HS-27A (cell line): ENCODE measurements at places on chromosomes 16 and 17.
A peak's percentile ranks its signal among the peaks of the same experiment; 100 is the strongest.

DNA sequence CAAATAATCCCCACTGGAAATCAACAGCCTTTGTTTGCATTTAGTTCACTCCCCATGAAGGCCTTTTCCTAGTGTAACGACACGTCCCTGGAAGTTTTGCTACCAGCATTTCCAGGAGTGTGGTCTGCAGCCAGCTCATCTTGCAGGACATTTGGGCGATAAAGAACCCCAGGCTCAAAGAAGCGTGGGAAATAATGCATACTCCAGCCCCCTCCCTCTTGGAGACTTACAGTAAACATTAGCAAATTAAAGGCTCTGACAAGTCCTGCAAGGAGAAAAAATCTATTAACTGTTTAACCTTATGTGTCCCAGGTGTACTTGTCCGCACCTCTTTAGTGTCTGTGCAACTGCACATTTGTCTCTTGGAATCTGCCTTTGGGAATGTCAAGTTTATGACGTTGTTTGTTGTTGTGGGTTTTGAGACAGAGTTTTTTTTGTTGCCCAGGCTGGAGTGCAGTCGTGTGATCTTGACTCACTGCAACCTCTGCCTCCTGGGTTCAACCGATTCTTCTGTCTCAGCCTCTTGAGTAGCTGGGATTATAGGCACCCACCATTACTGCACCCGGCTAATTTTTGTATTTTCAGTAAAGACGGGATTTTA, 131.1 kb downstream of the ABCC1 start:
- no peak for DNase-seq

GRCh38 chr17:48296453-48296852, 133.6 kb downstream of the SKAP1 start:
- DNase-seq: no peak

DNA sequence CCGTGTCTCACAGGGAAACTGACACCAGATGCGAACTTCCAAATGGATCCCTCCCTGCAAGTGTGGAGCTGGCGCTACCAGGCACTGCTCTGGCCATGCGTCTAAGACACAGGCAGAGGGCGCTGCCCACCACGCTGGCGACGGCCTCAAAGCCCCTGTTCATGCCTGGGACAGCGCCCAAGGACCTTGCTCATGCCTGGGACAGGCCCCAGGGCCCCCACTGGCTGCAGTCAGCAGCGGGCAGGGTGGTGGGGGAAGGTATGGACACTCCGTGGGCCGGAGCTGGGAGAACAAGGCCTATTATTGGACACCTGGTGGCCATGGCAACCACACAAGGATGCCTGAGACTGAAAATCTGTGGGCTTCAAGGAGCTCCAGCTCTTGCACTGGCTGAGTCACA, 8.8 kb downstream of the ZG16B start:
- DNase-seq: peak; percentile 43

GRCh38 chr17:74217888-74218287, 4.5 kb downstream of the TTYH2 start:
- DNase-seq: no peak

DNA sequence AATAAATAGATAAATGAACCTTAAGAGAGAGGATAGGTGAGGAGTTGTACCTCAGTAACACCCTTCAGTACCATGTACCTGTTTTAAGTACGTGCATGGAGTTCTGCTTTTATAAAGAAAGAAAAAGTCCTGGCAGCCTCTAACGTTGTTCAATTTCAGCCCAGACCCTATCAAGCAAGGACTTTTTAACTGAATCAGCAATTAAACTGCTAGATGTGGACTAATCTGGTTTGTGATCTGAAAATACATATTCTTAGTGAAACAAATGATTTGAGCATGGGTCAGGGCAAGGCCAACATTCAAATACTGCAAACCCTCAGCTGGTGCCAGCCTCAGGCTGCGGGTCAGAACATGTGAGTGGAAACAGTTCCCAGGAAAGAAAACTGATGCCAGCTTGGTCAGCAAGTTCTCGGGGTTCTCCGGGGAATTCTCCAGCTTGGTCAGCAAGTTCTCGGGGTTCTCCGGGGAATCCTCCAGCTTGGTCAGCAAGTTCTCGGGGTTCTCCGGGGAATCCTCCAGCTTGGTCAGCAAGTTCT, 84.5 kb downstream of the MRM3 start:
- DNase-seq: no peak

DNA sequence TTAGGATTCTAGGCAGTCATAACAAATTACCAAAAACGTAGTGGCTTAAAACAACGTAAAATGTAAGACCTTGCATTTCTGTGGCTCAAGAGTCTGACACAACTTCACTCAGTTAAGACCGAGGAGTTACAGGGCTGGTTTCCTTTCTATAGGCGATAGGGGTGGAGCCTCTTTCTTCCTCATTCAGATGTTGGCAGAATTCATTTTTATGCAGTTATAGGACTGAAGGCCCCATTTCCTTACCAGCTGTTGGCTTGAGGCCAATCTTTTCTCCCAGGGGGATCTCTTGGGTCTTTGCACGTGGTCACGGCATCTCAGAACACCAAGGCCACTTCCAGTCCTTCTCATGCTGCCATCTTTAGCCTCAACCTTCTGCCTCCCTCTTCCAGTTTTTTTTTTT, 145.2 kb downstream of the KCNJ2 start:
- no peak for DNase-seq

DNA sequence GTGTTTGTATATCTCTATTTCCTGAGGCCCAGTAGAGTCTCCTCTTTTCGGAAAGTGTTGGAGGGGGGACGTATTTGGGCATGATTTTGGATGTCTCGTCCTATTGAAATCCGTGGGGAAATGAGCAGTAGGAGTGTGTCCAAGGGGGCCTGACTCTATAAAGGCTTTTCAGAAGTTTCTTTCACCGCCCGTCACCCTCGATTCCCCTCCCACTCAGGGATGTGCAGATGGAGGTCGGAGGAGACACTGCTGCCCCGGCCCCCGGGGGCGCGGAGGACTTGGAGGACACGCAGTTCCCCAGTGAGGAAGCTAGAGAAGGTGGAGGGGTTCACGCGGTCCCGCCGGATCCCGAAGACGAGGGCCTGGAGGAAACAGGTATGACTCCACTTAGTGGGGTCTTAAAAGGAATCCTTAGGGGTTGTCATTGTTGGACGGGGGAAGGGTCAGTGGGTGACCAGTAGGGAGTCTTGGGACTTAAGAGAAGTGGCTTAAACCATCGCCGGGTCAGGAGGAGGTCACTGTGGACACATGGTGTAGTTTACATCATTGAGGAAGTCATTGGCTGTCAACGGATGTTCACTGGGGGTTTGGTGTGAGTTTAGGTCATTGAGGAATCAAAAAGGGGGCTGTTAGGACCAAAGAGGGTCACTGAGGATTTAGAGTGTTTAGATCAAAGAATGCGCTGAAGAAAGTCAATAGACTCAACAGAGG, 424 bp downstream of the MON1B start:
- DNase-seq: no peak

DNA sequence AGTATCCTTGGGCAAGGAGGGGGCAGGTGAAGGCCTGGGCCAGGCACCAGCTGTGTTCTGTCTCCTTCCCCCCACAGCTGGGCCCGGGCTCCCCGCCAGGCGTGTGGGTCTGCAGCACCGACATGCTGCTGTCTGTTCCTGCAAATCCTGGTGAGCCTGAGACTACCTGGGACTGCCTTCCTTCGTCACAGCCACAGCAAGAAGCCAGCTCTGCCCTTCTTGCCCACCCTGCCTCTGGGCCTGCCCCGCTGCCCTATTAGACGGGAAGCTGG, 12.3 kb downstream of the FCSK start:
- DNase-seq: no peak

GRCh38 chr17:33383488-33384023, 90.5 kb upstream of the ASIC2 start:
- no peak for DNase-seq

GRCh38 chr17:43911904-43912303, 4.6 kb upstream of the MPP2 start:
- no peak for DNase-seq

DNA sequence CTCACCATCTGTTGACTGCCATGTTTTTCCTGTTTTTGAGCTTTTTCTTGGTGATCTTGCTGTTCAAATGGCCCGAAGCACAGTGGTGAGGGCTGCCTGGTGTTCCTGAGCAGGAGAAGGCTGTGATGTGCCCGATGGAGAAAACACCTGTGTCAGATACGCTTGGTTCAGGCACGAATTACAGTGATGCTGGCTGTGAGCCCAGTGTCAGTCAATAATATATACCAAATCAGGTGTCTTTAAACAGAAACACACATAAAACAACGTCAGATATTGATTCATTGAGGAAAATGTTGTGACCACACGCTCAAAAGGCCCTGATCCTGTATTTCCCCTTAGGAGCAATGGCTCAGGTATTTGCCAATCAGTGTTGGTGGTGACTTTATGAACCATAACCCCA, 111.7 kb downstream of the SDR42E1 start:
- DNase-seq: no peak

- DNase-seq: no peak
These were observed 22.1 kb upstream of the MSI2 start for GRCh38 chr17:57234061-57234738.
